ENCODE measurements at places on chromosomes 2 and 18. TPM values are rescaled to one million over a fixed set of nuclear protein-coding genes. Genes with fewer than 3 reads are reported as not detected.

The B4GALT6 gene
- total RNA-seq = 22.0 TPM

The SAG gene
- not detected for total RNA-seq

The TMEM150A gene
- total RNA-seq = 12.1 TPM

The SERPINB13 gene
- total RNA-seq = not detected

The AQP12B gene
- total RNA-seq = not detected

The ANKRD30B gene
- not detected for total RNA-seq

The SP3 gene
- total RNA-seq = 82.5 TPM

The LYG1 gene
- 2.3 TPM for total RNA-seq

The NFU1 gene
- 21.7 TPM for total RNA-seq

The ZNF638 gene
- 132 TPM for total RNA-seq

The AQP12A gene
- not detected for total RNA-seq

The ADAM17 gene
- total RNA-seq = 54.2 TPM

The MYO3B gene
- total RNA-seq = 7.1 TPM

Data from Calu3 (cell line).